K562 (cell line): ENCODE measurements at places on chromosomes 12 and 14.

DNA sequence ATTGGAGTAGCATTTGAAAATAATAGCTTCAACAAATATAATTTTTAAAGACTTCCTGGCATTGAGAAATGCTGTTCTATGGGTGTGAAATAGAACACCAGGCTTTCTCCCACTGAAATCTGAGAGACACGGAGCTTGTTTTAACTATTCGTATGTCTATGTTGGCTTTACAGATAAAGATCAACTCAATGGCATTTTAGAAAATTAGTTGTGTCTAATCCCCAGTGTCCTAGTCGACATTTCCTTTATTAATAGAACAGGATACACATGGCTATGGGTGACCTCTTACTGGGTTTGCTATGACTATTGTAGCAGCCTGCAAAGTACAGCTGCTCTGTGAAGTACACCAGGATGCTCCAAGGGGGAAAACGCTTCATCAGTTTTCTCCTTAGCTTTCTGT is 159.3 kb downstream of the SLC25A21 start:
- DNase-seq: no peak

DNA sequence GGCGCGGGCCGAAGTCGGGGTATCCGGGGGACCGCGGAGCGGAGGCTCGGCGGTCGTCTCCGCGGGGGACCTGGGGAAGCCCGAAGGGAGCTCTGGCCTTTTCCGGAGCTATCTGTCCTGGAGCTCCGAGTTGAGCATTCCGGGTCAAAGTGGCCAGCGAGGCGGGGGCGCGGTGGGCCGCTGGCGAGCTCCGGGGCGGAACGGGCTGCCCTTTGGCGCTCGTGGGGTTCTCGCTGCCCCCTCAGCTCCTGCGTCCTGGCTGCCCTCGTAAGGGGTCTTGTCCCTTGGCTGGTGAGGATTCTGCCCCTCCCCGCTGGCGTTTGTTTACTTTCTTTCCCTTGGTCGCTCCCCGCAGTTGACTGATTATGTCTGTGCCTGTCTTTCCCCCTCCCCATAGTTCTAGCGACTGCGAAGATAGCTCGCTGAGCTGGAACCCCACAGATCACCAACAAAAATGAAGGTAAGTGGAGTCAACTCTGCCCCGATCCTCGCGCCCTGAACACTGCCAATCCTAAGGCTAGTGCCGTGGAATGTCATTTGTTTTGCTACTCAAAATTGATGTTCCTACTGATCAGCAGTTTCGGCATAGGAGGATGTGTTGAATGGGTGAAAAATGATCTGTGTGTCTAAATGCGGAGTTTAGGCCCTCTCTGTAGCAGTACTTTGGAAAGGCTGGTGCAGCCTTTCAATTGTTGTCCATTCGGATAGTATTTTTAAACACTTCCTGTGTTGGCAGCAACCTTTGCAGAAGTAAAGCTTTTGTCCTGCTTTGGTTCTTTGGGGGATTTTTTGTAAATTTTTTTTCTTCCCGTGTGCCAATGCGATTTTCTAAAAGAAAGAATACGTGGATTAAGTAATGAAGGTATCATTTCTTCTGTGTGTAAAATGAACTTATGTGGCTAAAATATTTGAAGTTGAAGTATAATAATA is 1.3 kb downstream of the ARID4A start:
- DNase-seq: no peak

DNA sequence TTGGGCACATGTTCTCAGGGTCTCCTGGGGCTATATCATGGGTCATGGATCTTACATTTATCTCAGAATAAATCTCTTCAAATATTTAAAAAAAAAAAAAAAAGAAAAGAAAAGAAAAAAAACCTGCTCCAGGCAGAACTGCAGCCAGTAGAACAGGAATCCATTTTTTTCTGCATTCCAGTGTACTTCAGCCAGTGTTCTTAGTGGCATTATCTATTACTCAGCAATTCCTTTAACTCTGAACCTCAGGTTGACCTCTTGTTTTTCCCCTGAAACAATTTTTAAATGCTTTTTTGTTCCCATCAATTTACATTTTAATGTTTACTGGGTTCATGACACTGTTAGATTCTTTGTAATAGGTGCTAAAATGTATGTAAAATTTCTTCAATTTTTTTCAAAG is 66.7 kb upstream of the STXBP6 start:
- DNase-seq: no peak

DNA sequence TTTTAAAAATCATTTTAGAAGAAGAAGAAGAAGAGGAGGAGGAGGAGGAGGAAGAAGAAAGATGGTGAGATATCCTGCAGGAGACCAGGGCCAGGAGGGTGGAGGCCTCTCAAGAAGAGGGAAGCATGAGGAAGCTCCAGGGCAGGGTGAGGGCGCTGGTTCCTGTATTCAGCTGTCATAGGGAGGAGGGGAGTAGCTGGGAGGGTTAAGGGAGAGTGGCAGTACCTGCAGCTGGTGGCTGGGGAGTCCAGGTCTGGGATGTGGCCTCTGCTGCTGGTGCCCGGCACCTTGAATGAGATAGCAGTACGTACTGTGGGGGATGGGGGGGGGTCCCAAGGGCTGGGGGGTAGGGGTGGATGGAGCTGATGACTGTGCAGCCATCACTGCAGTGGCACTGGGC is 9.8 kb downstream of the RBP5 start:
- no peak for DNase-seq

DNA sequence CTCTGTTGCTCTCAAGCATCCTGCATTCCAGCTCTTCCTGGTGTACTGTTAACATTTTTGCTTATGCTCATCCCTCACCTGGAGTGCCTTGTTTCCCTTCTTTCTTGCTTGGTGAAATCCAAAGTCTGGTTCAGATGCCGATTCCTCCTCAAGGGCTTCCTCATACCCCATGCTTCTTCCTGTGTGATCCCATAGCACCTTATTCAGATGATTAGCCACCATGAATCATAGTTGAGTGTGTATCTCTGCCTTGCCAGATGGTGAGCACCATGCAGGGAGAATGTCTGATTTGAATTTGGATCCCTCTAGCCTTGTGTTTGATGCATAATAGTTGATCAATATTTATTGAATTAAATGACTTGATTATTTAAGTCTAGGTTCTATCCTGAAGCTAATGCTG is 39.4 kb upstream of the ANO4 start:
- DNase-seq: no peak

GRCh38 chr14:46769292-46769691 is 117.7 kb upstream of the RPL10L start:
- no peak for DNase-seq

GRCh38 chr12:112149596-112149995 is 24.2 kb downstream of the TRAFD1 start:
- DNase-seq: no peak

DNA sequence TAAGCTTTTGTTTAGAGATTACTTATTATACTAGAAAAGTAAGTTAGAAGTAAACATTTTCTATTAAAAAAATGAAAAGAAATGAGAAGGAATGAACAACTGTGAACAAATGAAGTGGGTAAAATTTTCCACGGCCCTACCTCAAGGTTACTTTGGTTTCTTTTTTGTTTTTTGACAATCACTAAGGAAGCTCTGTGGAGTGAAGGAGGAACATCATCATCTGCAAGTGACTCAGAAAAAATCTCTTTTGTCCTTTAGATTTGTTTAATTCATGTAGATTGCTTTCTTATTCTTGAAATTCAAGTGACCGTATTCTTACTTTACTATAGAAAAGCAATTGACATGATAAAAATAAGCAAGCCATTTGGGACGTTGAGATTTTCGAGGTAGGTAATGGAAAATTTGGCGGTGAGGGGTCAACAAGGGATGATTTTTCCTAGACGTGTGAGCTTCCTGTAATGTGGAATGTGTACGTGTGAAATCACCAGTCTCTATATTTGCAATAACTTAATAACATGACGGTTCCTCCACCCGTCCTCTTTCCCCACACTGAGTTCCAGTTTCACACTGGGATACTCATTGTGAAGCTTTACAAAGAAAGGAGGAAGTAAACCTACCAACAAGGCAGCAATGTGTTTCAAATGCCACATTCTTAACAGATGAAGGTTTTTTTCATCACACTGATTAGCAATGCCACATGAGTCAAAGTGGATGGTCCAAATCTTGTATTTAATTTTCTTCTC is 62.3 kb upstream of the EGLN3 start:
- no peak for DNase-seq

DNA sequence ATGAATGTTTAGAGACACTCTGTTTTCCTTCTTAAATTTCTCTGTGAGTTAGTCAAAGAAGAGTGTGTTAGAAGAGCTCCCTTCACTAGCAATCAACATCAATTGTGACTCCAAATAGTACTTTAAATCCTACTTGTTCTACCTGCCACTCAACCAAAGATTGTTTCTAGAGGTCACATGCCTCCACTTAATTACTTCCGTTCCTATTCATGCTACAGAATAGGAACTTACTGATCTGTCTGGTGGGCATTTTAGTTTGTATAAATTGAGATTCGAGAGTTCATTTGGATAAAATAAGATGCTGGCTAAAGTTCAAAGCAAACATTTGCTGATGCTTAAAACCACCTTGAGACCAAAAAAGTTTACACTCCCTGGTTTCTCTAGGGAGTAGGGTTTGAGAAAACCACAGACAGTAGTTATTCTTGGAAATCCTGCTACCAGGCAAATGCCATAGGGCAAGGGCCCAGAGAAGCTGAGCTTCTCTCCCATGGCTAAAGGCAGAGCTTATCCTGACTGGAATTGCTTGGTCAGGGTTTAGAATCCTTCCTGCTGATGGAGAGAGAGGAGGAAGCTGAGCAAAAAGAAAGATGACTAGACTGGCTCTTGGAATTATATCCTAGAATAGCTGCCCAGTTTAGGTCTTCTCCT is 389.6 kb upstream of the ATP2B1 start:
- DNase-seq: no peak

DNA sequence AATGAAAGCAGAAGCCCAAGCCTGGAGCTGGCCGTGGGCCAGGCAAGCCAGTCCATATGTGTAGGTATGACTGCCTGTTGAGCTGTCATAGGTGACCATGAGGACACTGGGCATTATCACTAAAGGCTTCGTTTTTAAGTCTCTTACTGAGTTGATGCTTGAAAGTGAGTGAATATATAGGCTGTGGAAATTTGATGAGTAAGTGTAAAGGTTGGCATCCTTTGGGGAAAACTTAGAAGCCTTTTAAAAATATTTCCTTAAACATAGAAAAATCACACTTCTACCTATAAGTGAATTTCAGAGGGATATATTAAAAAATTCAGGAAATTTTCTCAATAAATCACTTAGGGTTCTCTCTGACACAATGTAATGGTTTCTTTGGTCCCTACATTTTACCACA is 396.5 kb downstream of the FOXG1 start:
- no peak for DNase-seq

DNA sequence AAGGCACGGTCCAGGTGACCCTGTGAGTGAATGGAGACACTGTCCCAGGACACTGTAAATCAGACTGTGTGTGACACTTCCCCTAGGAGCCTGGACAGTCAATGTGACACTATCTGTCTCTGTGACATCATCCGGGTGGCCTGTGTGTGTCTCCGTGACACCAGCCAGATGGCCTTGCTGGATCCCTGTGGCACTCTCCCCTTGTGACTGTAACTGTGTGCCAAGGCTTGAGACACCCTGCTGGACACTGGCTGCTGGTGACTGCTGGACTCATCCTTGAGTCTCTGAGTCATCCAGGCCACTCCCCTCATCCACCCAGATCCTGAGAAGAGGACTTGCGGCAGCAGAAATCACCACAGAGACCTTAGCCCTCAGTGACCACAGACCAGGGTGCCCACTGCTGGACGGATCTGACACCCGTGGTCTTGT is 51.6 kb downstream of the MVK start:
- peak; percentile 22 for DNase-seq

DNA sequence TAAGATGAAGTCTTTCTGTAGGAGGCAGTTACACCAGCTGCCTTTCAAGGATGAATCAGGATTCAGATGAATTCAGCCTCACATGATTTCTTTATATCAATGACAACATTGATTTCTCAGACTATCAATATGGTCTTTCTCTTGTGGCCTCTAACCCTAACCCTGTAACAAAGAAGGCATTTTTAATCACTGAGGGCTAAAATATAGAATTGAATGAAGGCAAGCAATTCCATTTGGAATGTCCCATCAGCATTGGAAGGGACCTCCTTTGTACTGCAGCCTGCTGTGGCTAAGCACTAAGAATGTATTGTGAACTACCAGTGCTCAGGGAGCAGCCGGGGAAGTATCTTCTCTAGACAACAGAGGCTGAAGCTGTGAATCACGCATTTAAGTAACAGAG is 90.6 kb upstream of the FRMD6 start:
- DNase-seq: no peak

DNA sequence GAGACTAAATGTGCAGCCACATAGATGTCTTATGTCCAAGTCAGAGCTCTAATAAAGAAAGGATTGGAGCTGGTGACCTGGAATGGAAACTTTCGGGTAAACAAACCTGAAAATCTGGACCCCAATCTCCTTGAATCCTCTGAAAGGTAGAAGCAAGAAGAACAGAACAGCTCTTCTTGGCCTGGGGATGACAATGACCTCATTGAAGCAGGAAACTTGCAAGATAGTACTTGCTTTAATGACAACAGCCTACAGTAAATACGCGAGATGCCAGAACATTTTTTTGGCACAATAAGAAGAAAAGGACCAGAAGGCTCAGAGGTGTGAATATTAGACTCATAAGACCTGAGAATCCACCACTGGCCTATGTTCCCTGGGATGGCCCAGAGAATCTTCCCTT is 4.1 kb upstream of the PRIMA1 start:
- DNase-seq: no peak

GRCh38 chr12:67535176-67535575 is 113.4 kb upstream of the DYRK2 start:
- DNase-seq: no peak

DNA sequence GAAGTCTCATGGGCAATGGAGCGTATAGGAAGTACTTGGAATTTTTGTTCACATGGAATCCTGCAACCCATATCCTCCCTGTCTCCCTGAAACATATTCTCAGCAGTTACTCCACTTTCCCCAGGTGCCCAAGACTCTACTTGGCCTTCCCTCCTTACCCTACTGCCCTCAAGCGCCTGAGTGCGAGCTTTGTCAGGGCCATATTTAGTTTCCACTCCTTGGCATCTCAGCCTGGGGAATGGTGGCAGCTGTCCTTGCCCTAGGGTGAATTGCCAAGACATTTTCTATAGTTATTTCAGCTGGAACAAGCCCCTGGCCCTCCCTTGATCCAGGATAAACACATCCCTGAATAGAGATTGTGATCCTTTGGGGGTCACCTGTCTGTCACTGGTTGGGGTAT is 569.3 kb upstream of the LRFN5 start:
- no peak for DNase-seq

GRCh38 chr12:56699020-56699661 is 11.1 kb upstream of the PTGES3 start:
- peak; percentile 81 for DNase-seq
